ENCODE measurements at places on chromosomes 2 and 18. TPM values are rescaled to one million over a fixed set of nuclear protein-coding genes. Genes with fewer than 3 reads are reported as not detected.

Gene GPR45
- total RNA-seq, result not detected

Gene SMCHD1
- total RNA-seq, result 79.3 TPM

Gene RHBDD1
- total RNA-seq, result 44.4 TPM

Gene C2orf81
- 0.85 TPM for total RNA-seq

Gene TMEFF2
- under 0.01 TPM for total RNA-seq

Gene MOCOS
- total RNA-seq, result 63.1 TPM

Gene PROM2
- total RNA-seq, result 101 TPM

Gene STRADB
- total RNA-seq, result 25.6 TPM

Gene CYP20A1
- 31.2 TPM for total RNA-seq

Gene CGREF1
- total RNA-seq, result 1.0 TPM

Gene IL36G
- total RNA-seq, result 2.6 TPM

Gene NDC80
- 0.34 TPM for total RNA-seq

Gene ALPI
- total RNA-seq, result not detected

Gene CLEC4F
- total RNA-seq, result not detected

Gene SERPINB4
- total RNA-seq, result 63.5 TPM

Gene HOXD9
- total RNA-seq, result not detected

Gene GRHL1
- total RNA-seq, result 32.5 TPM

Gene IL1F10
- total RNA-seq, result 0.34 TPM

Gene CRYGC
- total RNA-seq, result not detected

Gene BCL11A
- total RNA-seq, result 14.9 TPM

Gene CMPK2
- 0.57 TPM for total RNA-seq

Measured in nasal cavity respiratory epithelium epithelial cell of viscerocranial mucosa (primary cell).